ENCODE measurements at places on chromosomes 4 and X.

DNA sequence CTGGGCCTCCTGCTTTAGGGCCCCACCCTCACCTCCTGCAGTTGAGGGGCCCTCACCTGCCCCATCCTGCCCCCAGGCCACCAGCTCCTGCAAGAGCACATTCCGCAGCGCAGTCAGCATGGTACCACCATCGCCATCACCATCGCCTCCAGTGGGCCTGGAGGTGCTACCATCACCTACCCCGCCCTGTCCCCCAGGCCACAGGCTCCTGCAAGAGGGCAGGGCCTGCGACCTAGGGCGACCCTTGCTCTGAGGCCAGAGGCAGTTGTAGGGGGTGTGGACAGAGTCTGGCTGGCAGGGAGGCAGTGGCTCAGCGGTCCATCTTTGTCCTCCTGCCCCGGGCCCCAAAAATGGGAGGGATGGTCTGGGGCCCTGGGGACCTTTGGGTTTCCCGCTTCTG is 3.9 kb upstream of the HAUS7 start:
- no peak for DNase-seq

DNA sequence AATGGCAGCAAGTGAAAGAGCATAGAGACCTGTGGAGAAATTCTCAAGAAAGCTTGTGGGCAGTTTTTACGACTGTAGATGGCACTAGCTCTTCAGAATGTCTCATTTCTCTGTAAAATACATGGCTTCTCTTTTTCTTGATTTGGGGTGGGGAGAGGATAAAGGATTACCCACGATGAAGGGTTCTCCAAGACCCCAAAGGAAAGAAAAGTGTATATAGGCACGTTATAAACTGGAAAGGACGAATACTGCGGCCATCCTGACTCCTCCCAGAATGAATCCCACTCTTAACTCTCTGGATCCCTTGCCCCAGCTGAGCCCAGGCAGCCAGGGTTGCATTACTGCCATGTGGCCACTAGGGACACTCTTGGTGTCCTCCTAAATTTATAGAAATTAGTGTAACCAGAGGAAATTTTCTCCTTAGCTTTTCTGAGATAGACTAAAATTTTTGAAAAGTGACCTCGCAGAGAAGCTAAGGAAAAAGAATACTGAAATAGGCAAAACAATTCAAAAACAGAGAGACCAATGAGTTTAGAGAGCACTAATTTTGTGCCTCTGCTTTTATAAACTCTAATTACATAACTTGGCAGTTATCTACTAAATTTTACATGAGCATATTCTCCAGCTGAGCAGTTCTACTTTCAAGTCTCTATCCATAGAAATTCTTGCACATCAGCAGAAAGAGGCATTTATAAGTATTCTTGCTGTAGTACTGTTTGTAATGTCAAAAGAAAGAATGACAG is 37.8 kb upstream of the PCDH19 start:
- DNase-seq, result peak; percentile 10

GRCh38 chr4:31360786-31361185 is 640.6 kb downstream of the PCDH7 start:
- DNase-seq, result peak; percentile 79

- peak; percentile 79 for DNase-seq
Measured at GRCh38 chrX:10356979-10357378, 200.2 kb downstream of the CLCN4 start.

GRCh38 chr4:109820563-109820962 is 5.0 kb downstream of the GAR1 start:
- DNase-seq, result no peak

DNA sequence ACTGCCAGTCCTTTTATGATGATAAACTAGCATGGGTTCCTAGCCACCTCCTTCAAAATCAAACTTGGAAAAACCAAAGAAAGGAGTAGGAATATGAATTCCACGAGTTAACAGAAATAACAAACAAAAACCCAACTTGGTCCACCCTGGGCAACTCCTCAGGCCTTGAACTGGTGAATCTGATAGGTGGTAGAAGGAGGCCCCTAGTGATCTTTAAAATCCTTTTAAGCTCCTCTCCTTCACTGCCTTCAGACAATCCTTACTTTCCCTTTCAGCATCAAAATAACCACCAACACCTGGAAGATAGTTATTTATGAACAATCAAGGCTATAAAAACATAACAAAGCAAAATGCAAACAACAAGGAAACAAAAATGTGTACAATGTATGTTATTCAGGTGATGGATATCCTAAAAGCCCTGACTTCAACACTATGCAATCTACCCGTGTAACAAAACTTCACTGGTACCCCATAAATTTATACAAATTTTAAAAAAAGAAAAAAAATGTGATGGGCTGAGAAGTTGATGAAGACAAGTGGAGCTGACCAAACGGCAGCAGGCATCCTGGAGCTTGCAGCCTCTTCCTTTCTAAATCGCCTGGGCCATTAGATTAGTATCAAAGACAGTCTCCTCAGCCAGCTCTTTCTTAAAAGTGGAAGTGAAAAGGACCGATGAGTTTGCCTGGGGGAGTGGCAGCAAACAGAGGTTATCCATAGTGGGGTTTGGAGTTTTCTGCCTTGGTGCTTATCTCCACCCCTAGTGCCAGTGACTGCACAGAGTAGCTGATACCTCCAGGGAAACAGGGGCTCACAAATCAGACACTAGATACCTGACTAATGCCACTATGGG is 179.6 kb downstream of the TMA16 start:
- DNase-seq, result no peak

DNA sequence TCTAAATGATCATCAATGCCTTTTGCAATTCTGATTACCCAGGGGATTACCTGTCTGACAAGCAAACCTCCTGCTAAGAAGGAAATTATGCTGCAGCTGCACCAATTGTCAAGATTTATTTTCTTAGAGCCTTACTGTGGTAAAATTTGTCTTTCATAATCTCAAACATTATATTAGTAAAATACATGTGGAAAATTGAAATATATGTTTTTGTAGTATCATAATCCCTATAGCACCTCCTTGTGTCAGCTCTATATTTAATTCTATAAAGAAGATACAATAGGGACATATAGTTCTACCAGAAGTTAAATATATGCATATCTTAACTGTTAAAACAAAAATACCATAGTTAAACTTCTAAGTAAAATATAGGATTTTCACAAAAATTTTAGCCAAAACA is 655.6 kb upstream of the PCDH10 start:
- DNase-seq, result no peak

GRCh38 chr4:89353514-89353913 is 45.9 kb upstream of the GPRIN3 start:
- DNase-seq, result no peak

- peak; percentile 18 for DNase-seq
Measured at GRCh38 chr4:109077505-109077904, 225.0 kb downstream of the COL25A1 start.

GRCh38 chr4:153257151-153257620 is 52.9 kb downstream of the TRIM2 start:
- no peak for DNase-seq

DNA sequence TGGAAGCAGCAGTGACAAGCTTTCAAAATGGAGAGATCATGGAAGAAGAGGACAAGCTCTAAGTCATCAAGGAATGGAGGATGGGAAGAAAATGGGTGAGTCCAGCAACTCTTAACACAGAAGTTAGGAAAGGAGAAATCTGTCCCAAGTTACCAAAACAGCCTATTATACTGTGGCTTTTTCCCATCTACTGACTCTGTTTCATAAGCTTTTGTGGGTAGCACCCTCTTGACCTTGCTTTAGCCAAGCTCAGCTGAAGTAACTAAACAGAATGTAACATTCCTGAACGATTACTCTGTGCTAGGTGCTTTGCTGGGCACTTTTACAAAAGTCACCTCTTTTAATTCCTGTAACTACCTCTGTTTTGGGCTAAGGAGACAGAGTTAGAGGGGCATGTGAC is 54.9 kb downstream of the MAP7D2 start:
- peak; percentile 13 for DNase-seq

- no peak for DNase-seq
Measured at GRCh38 chr4:54941994-54942552, 183.3 kb downstream of the KDR start.

DNA sequence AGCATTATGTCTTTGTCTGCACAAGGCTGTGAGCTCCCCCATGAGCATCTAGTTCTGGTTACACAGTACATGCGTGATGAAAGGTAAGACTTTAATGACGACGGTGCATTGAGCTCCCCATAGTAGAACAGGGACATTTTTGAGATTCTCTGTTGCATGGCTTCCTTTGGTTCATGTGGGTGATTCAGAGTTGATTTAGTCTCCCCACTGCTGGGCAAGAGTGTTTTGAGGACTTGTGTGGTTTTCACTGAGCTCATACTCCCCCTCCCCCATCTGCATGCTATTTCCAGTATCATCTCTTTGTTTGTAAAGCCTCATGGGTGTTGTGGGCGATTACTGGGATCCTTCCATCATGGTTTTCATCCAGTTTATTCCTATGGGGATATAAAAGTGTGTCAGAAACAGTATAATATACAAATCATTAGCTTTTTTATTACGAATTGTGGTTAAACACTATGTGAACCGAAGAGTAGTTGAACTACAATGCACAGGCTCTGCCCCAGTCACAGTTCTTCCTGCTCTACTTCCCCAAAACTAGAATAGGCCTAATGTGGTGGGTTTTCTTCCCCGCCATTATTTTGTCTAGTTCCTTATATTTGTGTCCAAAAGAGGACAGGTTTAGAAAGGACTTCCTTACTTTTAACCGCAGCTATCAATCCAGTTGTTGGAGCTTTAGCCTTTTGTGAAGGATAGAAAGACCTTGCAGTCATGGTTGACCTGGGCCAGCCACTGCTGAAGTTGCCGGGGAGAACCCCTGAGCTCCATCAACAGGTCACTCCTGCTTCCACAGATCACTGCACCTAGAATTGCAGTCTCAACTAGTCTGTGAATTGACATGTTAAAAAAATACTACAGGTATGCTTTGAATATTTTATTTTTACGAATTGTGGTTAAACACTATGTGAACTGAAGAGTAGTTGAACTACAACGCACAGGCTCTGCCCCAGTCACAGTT is 30.4 kb downstream of the KIT start:
- DNase-seq, result no peak

- DNase-seq, result no peak
Measured at GRCh38 chr4:10667701-10668326, 16.8 kb downstream of the CLNK start.

- no peak for DNase-seq
Measured at GRCh38 chr4:74658116-74658515, 136.2 kb downstream of the BTC start.

DNA sequence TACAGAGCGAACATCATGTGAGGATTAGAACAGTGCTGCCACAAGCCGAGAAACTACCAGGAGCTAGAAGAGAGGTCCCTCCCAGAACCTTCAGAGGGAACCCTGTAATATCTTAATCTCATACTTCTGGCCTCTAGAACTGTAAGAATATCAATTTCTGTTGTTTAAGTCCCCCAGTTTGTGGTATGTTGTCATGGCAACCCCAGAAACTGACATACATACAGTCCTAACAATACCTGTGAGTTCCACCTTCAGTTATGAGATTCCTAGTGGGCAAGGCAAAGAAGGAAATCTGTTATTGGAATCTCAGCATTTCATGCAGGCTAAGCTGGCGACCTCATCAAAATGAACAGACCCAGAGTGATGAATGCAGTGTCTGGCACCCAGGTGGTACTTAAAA is 42.5 kb downstream of the ZBTB49 start:
- DNase-seq, result no peak

GRCh38 chr4:105436414-105436813 is 37.4 kb downstream of the PPA2 start:
- no peak for DNase-seq

GRCh38 chrX:132413459-132413858 is 75.4 kb downstream of the MBNL3 start:
- no peak for DNase-seq

DNA sequence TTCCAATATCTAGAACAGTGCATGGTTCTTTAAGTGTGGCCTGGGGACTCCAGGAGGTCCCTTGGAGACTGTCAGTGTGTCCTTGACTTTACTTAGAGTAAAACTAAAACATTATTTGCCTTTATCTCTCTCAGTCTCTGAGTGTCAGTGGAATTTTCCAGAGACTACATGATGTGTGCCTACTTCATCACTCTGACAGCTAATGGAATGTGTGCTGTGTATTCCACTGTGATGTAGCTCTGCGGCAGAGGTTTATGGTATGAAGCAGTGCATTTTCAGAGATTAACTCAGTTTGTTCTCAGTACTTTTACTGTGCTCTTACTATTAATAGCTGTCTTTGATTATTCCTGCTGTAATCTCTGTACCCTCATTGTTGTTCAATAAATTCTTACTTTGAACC is 85.6 kb downstream of the MANBA start:
- no peak for DNase-seq

Data from bronchial epithelial cell (primary cell).